ENCODE measurements at places on chromosomes 12 and 14.

- DNase-seq: no peak
These were observed 111.1 kb downstream of the STAB2 start for GRCh38 chr12:103697971-103698751.

GRCh38 chr12:109795023-109795422 lies 38.2 kb downstream of the TRPV4 start:
- no peak for DNase-seq

- DNase-seq: no peak
These were observed 128.0 kb downstream of the NDUFA12 start for GRCh38 chr12:94875525-94875924.

DNA sequence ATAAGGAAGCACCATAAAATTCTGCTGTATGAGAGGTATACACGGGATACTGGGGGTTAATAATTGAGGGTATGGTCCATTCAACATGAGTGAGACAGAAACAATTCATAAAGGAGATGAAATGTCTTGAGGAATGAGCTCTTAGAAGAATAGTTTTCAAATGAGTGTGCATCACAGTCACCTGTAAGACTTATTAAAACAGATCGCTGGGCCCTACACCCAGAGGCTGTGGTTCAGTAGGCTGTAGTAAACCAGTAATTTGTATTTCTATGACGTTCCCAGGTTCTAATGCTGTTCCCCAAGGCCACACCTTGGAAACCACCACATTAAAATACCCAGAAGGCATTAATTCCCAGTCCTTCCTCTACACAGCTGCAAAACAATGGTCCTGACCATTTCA lies 49.6 kb downstream of the CAND1 start:
- no peak for DNase-seq

DNA sequence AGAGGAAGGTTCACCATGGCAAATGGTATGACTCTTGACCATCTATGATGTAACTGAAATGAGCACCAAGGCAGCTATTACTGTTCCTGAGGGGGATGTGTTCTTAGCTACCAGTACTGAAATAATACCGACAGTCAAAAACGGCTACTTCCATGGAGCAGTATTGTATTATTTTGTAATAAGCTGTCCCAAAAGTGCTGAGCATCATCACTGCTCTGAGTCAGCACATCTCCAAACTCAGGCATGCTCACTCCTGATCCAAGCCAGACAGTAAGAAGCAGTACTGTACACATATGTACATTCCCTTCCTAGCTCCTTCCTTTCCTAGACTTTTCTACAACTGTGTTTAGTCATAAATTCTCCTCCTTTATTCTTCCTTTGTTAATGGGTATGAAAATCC lies 8.6 kb downstream of the VTI1B start:
- no peak for DNase-seq

- no peak for DNase-seq
These were observed 158.5 kb downstream of the FOXA1 start for GRCh38 chr14:37436519-37436918.

- DNase-seq: no peak
These were observed 64.7 kb upstream of the GNPNAT1 start for GRCh38 chr14:52856139-52856538.

All from CMK (cell line).